ENCODE measurements at places on chromosomes 11 and 22. TPM values are rescaled to one million over a fixed set of nuclear protein-coding genes. Genes with fewer than 3 reads are reported as not detected.

C11orf91 gene
- 0.85 TPM for total RNA-seq

SCN3B gene
- 0.14 TPM for total RNA-seq

LPXN gene
- total RNA-seq, result 2.1 TPM

SLC22A8 gene
- total RNA-seq, result not detected

SUSD2 gene
- 76.7 TPM for total RNA-seq

PDGFB gene
- 3.2 TPM for total RNA-seq

MRPL17 gene
- total RNA-seq, result 80.2 TPM

CADM1 gene
- total RNA-seq, result 17.8 TPM

TMEM191B gene
- total RNA-seq, result 1.3 TPM

MPEG1 gene
- not detected for total RNA-seq

CRKL gene
- total RNA-seq, result 22.0 TPM

MMP8 gene
- not detected for total RNA-seq

DDTL gene
- 1.8 TPM for total RNA-seq

ARFGAP3 gene
- 21.7 TPM for total RNA-seq

RPL27A gene
- total RNA-seq, result 2,578 TPM

NTM gene
- total RNA-seq, result not detected

GAL3ST3 gene
- not detected for total RNA-seq

KCNK4 gene
- 0.07 TPM for total RNA-seq

Data from A549 treated with Hydrocortisone at 1 μM for 4 hours (cell line).